ENCODE measurements at places on chromosomes 2 and 18.

- peak; percentile 60 for DNase-seq
These were observed at the start of gene LTBP1 for GRCh38 chr2:32946314-32947075. Gene LTBP1 (plus strand): TSS chr2:32946953. CDS start chr2:32947325, 372 bp downstream.

GRCh38 chr2:152380261-152381055 is 45.5 kb downstream of the FMNL2 start:
- no peak for DNase-seq

DNA sequence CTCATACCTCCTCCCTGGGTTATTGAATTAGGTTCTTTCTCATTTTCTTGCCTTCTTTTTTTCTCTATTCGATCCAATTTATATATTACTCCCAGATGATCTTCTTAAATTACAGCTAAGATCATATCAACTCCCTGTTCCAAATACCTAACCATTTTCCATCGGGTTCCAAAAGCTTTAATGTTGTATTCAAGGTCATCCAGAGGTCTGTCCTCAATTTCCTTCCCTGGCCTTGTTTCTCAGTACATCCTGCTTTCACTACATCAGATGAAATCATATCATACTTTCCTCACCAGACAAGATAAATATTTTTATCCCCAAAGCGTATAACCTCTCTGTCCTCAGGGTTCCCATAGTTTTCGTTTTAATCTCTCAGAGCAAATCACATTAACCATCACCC is 36.3 kb upstream of the GREB1L start:
- no peak for DNase-seq

DNA sequence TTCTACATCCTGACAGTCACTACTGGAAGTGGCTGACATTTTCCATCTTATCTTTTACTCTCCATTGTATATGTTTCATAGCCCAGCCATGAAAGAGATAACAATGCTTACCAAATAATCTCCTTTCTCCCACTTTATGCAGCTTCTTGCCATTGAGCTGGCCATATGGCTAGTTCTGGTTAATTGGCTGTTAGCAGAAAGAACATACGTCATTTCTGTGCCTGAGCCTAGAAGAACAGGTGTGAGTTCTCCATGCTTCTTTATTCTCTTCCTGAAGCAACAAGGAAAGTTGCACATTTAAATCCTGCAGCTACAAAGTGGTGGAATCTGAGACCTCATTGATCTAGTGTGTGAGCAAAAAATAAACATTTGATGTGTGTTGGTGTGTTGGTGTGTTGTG is 82.0 kb upstream of the FSHR start:
- DNase-seq: peak; percentile 5

DNA sequence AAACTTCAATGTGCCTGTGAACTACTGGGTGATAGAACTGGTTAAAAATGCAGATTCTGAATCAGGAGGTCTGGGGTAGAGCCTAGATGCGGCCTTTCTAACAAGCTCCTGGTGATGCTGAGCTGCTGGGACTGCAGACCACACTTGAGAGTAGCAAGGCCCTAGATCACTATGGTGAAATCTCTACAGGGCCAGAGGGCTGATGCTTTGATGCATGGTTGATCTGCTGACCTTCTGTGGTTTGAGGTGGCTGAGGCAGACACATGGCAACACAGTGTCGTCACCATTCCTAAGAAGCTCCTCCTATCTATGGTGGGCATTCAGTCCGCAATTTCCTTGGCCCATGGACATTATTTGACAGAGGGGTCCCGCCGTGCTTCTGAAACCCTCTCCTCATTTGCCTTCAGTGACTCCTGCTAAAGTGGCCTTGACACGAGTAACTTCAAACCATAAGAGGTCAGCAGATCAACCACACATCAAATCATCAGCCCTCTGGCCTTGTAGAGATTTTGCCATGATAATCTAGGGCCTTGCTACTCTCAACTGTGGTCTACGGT is 19.8 kb downstream of the CCDC68 start:
- no peak for DNase-seq

GRCh38 chr2:167140767-167141166 is 252.5 kb downstream of the XIRP2 start:
- no peak for DNase-seq
